ENCODE measurements at places on chromosomes 1 and 21.
A peak's percentile ranks its signal among the peaks of the same experiment; 100 is the strongest.

DNA sequence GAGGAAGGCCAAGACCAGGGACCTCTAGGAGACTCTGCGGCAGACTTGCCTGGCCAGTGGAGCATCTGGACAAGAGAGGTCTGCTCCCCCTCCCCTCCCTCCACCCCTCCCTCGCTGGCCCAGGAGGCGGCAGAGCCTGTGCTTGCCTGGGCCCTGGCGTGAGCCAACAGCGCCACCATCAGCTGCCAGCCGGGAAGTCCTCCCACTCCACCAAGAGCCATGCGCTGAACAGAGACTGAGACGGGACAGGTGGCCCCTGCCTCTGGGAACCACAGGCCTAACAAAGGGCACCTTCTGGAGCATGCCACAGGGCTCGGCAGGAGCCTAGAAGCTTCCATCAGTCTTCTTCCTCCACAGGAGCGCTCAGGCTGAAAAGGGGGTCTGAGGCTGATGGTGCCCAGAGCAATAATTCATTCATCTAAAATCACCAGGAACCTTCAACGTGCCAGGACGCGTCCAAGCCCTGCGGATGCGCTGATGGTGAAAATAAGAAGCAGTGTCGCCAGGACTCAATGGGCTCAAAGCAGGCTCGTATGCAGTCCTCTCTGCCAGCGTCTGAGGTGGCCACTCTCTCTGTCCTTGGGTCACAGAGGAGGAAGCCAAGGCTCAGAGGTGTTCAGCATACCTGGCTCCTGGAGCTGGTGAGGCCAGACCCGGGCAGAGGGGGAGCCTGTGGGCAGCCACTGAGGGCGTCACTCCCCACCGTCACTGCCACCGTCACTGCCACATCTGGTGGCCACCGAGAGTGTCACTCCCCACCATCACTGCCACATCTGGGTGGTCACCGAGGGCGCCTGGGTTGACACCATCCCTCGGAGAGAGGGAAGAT lies 161.2 kb downstream of the NPHP4 start:
- DNase-seq: peak; percentile 56

DNA sequence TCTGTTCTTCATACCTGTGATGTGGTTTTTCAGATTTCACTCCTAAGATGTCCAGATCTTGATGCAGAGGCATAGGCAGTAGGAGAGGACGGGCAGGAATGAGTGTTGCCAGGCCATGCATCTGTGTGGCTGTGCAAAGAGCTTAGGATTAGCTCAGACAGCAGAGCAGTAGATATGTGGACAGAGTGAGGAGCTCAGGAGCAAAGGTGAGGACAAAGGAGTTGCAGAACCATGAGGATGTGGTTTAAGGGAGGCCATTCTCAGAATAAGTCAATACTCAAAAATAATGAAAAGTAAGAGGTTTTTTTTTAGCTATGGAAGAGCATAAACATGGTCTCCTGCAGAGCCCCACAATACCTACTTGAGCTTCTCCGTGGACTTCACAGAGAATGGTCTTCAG lies 158.3 kb downstream of the HHAT start:
- DNase-seq: no peak

GRCh38 chr1:56435434-56436262 lies 143.7 kb downstream of the PLPP3 start:
- DNase-seq: no peak

DNA sequence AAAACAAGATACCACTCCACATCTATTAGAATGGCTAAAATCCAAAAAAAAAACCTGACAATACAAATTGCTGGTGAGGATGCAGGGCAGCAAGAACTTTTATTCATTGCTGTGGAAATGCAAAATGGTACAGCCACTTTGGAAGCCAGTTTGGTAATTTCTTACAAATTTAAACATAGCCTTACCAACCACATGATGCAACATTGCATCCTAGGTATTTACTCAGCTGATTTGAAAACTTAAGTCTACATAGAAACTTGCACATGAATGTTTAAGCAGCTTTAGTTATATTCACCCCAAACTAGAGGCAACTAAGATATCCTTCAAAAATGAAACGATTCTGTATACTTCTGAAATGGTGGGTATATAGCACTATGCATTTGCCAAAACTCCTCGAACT lies 178.8 kb upstream of the PDE4B start:
- no peak for DNase-seq

DNA sequence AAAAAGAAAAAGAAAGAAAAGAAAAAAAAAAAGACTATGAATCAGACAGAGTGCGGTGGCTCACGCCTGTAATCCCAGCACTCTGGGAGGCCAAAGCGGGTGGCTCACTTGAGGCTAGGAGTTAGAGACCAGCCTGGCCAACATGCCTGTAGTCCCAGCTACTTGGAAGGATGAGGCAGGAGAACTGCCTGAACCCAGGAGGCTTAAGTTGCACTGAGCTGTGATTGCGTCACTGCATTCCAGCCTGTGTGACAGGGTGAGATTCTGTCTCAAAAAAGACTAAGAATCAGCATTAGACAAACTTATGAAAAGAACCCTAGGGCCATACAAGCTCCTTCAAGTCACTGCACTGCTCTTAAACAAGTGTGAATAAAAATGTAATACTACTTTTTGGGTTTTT lies 16.9 kb downstream of the PSMB4 start:
- DNase-seq: no peak

DNA sequence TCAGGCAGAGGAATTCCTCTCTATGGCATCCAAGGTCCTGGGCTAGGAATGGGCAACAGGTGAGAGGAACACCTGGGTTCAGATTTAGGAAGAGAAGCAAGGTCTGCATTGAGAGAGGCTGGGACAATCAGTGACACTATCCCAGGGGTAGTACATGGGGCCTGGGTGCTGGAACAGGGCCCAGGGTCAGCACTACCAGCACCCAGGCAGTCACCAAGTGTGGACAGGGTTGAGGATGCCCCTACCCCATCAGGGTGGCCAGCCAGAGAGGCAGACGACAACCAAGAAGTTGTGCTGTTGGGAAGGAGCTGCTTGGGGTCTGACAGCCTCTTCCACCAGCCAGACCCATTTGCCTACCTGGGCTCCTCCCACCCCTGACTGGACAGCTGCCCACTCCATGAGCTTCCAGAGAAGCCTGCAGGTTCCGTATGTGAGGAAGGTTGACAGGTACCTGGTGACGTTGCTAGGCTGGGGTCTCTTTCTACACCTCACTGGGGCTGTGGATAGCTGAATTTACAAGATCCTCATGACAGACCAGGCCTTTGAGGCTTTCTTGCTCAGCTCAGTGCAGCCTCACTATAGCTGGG lies 13.9 kb downstream of the CYP4A11 start:
- no peak for DNase-seq

- peak; percentile 62 for DNase-seq
Measured at GRCh38 chr1:68111519-68112436, 61.4 kb upstream of the DIRAS3 start.

Data from HEK293T (cell line).